PC-9 (cell line): ENCODE measurements at places on chromosomes 16 and 17. TPM values are rescaled to one million over a fixed set of nuclear protein-coding genes. Genes with fewer than 3 reads are reported as not detected.

Gene OR3A3
- not detected in 2 replicates for total RNA-seq

Gene MPP2
- 5.6 and 8.6 TPM in 2 replicates for total RNA-seq

Gene CFAP20
- 35.9 and 49.6 TPM in 2 replicates for total RNA-seq

Gene PNMT
- 0.75 and 1.1 TPM in 2 replicates for total RNA-seq

Gene SPATA2L
- 15.3 and 23.8 TPM in 2 replicates for total RNA-seq

Gene FAM83G
- 30.2 and 30.4 TPM in 2 replicates for total RNA-seq

Gene DPH1
- 36.7 and 44.9 TPM in 2 replicates for total RNA-seq

Gene EME1
- 18.2 and 21.0 TPM in 2 replicates for total RNA-seq

Gene PRR35
- total RNA-seq, result 0.35 TPM in 1 of 2 replicates, not detected in the other

DNA sequence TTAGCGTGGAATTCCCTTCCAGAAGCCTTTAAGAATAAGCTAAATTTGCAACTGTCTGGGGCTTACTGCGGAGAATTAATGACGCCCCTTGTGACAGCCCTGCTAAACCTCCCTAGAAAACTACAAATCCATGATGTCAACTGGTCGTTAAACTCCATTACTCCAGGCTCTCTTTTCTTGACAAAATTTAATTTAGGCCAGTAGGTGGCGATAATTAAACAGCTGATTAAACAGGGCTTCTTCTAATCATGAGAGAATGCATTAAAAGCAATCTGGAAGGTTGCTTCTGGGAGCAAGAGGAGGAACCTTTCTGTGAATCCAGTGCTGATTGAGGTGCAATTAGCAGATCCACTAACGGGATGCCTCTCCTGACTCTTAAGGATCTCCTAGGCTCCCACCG, 8.1 kb upstream of the NLRP1 start:
- no peaks in the 10 kb centered on the region for H3K36me3 ChIP-seq
- peaks cover 4% of the 10 kb centered on the region; the same call in 1 of the 2 replicates for H3K27me3 ChIP-seq
- DNase-seq, result no peak
- no peak overlapping the region for H3K4me3 ChIP-seq
- no peaks in the 10 kb centered on the region for H3K4me1 ChIP-seq

GRCh38 chr17:50267074-50267841, 7.0 kb upstream of the TMEM92 start:
- no peak overlapping the region for H3K4me3 ChIP-seq
- no peaks in the 10 kb centered on the region for H3K36me3 ChIP-seq
- no peaks in the 10 kb centered on the region; the same call in none of the 2 replicates for H3K27me3 ChIP-seq
- no peak overlapping the region for H3K27ac ChIP-seq

DNA sequence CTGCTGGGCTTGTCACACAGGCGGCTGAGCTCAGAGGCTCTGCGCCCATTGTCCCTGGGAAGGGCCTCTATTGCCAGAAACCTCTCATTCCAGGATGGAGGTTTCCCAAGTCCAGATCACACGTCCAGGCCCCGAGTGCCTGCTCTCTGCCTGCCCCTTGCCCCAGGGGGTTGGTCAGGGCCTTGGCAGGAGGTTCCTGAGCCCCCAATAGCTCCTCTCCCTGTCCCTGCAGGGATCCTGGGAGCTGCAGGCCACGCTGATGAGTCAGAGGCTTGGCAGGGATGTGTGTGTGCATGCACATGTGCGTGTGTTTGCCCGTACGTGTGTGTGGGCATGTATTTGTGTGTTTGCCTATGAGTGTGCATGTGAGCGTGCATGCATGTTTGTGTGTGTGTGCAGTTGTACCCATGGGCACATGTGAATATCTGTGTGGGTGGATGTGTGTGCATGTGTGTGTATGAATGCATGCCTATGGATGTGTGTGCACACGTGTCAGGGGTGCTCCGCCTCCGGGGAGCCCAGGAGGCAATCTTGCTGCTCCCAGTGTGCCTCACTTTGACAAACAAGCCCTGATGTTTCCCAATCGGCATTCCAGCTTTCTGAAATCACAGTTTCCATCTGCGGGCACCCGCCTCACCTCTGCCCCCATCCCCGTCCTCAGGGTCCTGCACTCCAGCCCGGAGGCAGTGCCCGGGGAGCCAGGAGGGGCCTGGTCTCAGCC, 98.4 kb upstream of the GSE1 start:
- H3K27ac ChIP-seq, result peak overlapping the region; percentile 93
- H3K4me1 ChIP-seq, result peaks cover 44% of the 10 kb centered on the region

DNA sequence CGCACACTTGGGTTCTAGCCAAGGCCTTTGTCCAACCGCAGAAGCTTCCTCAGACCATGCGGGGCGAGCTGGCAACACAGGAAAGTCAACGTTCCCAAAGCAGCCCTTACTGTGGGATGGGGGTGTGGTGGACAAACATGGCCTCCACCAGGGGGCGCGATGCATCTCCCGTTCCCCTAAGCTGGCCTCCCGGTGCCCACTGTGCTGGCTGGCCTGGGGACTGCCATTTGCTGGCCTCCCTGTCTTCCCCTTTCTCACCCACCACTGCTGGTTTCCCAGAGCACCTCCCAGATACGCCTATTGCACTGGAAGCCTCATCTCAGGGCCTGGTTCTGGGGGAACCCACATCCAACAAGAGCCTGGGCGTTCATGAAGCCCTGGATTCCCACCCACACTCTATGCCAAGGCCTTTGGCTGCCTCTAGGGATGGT, 145.3 kb downstream of the IRF8 start:
- no peak overlapping the region for H3K4me3 ChIP-seq
- no peaks in the 10 kb centered on the region for H3K36me3 ChIP-seq
- DNase-seq, result peak; percentile 18
- no peak overlapping the region for H3K27ac ChIP-seq

DNA sequence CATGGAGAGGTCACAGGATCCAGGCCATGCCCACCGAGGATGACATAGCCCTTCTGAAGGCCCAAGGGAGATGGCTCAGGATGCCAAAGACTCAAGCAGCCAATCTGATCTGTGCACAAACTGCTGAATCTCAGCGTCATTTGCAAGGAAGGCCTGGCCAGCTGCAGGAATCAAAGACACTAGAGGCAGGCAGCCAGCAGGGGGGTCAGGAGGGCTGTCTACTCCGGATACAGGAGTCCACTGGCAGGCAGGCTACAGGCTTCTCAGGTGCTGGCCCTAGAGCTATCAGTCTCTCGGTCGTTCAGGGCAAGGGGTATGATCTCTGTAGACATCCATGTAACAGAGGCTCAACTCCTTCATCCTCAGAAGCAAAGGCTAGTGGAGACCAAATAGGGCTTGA, 1735.3 kb downstream of the TP53TG3F start:
- no peak overlapping the region for H3K4me3 ChIP-seq
- no peak for DNase-seq
- no peak overlapping the region for H3K27ac ChIP-seq
- H3K36me3 ChIP-seq, result no peaks in the 10 kb centered on the region
- H3K4me1 ChIP-seq, result no peaks in the 10 kb centered on the region

DNA sequence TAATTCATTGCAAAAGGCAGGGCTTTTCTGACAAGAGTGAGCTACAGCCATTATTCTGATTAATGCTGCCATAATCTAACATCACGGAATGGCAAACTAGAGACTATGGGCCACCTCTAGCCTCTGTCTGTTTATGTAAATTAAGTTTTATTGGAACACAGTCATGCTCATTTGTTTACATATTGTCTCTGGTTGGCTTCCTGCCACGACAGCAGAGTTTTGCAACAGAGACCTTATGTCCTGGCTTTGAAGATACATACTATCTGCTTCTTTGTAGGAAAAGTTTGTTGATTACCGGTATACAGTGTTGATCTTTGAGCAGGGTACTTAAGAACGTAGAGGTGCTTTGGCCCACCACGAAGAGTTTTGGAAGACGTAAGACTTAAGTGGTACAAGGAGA, 715.9 kb upstream of the RBFOX1 start:
- no peak overlapping the region for H3K27ac ChIP-seq
- no peak for DNase-seq
- H3K4me3 ChIP-seq, result no peak overlapping the region
- H3K4me1 ChIP-seq, result no peaks in the 10 kb centered on the region

DNA sequence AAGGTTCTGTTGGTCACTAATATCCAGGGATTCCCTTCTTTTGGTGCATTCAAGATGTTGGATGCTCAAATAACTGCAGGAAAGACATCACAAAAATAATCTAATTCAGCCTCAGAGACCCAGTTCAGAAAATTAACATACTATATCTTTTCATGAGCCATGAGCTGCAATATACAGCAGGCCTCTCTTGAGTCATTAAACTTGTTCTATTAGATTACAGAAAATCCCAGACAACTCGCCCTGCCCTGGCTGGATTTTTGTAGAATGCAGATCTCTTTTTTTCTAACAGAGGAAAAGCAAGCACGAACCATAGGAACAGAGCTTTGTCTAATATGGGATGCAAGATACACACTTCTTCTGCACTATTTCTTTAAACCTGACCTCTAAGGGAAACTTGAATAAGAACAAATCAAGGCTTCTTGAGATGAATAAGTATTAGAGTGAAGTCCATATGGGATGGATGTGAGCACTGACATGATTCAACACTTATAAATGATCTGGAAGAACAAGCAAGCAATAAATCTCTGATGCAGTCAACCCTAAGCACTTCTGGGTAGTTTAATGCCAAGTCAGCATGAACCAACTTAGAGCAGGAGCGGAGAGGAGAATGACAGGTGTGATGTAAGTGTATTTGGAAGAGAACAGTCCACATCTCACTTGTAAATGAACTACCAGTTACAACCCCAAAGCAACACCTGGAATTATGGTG, 70.7 kb upstream of the GNAO1 start:
- H3K4me3 ChIP-seq, result no peak overlapping the region
- no peak for DNase-seq
- H3K4me1 ChIP-seq, result no peaks in the 10 kb centered on the region

DNA sequence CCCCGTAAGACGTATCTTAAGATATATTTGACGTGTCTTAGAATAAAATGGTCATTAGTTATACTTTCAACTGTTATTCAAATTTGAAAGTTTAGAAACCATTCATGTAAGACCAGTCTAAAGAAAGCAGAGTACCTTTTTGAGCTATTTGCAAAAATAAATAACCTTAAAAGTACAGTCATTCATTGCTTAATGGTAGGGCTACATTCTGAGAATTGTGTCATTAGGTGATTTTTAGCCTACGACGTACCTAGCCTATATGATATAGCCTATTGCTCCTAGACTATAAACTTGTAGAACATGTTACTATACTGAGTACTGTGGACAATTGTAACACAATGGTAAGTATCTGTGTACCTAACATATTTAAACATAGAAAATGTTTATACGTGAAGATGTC, 139.2 kb downstream of the PHKB start:
- no peak overlapping the region for H3K4me3 ChIP-seq
- H3K27me3 ChIP-seq, result no peaks in the 10 kb centered on the region
- H3K36me3 ChIP-seq, result no peaks in the 10 kb centered on the region
- H3K27ac ChIP-seq, result no peak overlapping the region
- no peaks in the 10 kb centered on the region for H3K4me1 ChIP-seq

DNA sequence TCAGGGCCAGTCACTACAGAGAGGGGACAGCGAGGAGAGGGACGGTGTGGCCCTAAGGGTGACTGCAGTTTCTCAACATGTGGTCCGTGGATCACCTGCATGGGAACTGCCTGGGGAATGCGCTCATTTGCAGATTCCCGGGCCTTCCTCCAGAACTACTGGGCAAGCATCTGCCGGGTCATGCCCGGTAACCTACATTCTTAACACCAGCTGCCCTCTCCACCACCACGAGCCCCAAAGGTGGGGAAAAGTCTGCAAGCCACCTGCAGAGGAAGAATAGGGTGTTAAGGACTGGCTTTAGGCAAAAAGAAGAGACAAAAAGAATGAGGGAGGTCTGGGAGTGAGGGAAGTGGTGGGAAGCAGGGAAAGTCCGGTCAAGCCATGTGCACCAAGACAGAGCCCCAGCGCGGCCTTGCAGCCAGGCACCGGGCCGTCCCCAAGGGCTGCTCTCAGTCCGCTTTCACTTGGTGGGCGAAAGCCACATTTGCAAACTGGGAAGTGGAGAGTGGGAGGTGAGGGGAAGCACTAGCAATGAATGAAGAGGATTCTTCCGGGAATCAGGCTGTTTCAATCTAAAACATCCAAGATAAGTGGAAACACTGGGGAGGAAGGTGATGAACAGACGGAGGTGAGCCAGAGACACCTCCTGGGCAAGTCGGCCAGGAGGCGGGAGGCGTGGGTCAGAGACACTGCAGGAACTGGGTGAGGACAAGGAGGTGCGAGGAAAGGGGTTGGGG, 70.3 kb downstream of the N4BP1 start:
- H3K27ac ChIP-seq, result no peak overlapping the region
- no peaks in the 10 kb centered on the region for H3K36me3 ChIP-seq
- no peaks in the 10 kb centered on the region for H3K27me3 ChIP-seq
- no peaks in the 10 kb centered on the region for H3K4me1 ChIP-seq

GRCh38 chr16:53695070-53695469, 8.6 kb downstream of the RPGRIP1L start:
- no peaks in the 10 kb centered on the region for H3K4me1 ChIP-seq
- no peaks in the 10 kb centered on the region for H3K36me3 ChIP-seq
- H3K27ac ChIP-seq, result no peak overlapping the region
- H3K27me3 ChIP-seq, result no peaks in the 10 kb centered on the region
- DNase-seq, result no peak

GRCh38 chr17:41635121-41636097, 11.0 kb upstream of the KRT17 start:
- no peaks in the 10 kb centered on the region for H3K27me3 ChIP-seq
- no peak overlapping the region for H3K4me3 ChIP-seq
- no peaks in the 10 kb centered on the region for H3K4me1 ChIP-seq
- H3K36me3 ChIP-seq, result no peaks in the 10 kb centered on the region

GRCh38 chr17:1484676-1485422, 7.6 kb downstream of the MYO1C start:
- peak overlapping the region; percentile 6; the same call in 1 of the 2 replicates for H3K27ac ChIP-seq
- H3K4me1 ChIP-seq, result peaks cover 45% of the 10 kb centered on the region
- H3K4me3 ChIP-seq, result peak overlapping the region; percentile 55
- H3K36me3 ChIP-seq, result no peaks in the 10 kb centered on the region; the same call in 1 of the 2 replicates

- no peaks in the 10 kb centered on the region for H3K27me3 ChIP-seq
- DNase-seq, result no peak
- H3K4me3 ChIP-seq, result no peak overlapping the region
- H3K4me1 ChIP-seq, result peaks cover 33% of the 10 kb centered on the region
Observed at GRCh38 chr16:75479421-75479990, 15.0 kb upstream of the TMEM170A start.

DNA sequence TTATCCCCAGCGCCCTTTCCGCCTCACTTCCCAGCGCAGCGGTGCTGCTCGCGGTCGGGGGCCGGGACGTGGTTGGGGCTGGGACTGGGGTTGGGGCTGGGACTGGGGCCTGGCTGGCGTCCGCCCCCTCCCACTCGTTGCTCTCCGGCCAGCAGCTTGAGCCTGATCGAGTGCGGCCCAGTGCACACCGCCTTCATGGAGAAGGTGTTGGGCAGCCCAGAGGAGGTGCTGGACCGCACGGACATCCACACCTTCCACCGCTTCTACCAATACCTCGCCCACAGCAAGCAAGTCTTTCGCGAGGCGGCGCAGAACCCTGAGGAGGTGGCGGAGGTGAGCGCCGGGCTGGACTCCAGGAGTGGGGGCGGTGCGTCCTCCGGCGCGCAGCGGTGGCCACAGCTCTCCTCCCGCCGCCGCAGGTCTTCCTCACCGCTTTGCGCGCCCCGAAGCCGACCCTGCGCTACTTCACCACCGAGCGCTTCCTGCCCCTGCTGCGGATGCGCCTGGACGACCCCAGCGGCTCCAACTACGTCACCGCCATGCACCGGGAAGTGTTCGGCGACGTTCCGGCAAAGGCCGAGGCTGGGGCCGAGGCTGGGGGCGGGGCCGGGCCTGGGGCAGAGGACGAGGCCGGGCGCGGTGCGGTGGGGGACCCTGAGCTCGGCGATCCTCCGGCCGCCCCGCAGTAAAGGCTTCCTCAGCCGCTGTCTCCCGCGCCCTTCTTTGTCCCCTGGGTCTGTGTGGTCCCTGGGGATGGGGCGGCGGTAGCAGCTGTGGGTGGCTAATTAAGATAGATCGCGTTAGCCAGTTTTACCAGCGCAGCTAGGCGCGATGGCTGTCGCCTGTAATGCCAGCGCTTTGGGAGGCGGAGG, 1.8 kb downstream of the HSD17B1 start:
- peak overlapping the region; percentile 58 for H3K27ac ChIP-seq
- H3K4me1 ChIP-seq, result no peaks in the 10 kb centered on the region
- no peaks in the 10 kb centered on the region for H3K27me3 ChIP-seq
